Kidney epithelial cell (primary cell): ENCODE measurements at places on chromosomes 6 and 20. TPM values are rescaled to one million over a fixed set of nuclear protein-coding genes. Genes with fewer than 3 reads are reported as not detected.

CHRNA4 gene
- total RNA-seq: not detected in 2 replicates

DNA sequence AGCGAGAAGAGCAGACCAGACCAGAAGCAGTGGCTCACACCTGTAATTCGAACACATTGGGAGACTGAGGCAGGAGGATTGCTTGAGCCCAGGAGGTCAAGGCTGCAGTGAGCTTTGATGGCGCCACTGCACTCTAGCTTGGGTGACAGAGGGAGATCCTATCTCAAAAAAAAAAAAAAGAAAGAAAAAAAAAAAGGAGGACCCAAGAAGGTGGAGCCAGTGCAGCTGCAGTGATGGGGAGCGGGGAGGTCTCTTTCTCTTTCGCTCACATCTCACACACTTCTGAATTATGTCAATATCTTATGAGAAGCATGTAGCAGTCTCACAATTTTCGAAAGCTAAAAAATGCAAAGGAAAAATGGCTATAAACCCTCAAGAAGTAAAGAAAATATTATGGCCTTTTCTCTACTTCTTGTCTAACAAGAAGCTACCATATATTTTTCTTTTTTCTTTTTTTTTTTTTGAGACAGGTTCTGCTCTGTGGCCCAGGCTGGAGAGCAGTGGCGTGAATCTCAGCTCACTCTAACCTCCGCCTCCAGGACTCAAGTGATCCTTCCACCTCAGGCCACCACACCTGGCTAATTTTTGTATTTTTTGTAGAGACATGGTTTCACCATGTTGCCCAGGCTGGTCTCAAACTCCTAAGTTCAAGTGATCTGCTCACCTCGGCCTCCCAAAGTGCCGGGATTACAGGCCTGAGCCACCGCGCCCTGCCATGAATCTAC is 3.8 kb upstream of the SPO11 start:
- DNase-seq: no peak

DNA sequence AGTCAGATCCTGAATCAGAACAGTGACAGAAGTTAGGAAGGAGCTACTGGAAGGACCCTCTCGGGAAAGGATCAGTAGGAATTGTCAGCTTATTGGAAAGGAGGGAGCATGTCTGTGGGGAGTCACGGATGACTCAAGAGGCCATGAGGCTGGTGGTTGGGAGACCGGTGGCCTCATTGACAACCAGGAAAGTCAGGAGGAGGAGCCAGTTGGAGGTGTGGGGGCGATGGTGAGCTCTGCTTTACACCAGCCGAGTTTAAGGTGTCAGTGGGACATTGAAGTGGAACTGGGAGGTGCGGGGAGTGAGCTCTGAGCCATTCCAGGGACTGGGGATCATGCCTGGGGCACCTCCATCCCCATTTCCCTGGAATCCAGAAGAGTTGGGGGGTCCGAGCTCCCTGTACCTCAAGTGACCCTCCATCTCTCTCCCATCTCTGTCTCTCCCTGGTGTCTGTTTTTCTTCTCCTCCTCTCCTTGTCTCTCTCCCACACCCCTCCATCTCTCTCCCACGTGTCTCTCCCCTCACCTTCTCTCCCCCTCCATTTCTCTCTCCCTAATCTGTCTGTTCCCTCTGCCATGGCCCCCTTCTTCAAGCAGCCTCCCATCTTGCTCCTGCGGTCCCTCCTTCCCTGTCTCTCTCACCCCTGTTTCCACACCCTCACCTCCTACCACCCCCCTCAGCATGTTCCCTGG is 14.3 kb upstream of the ZBTB9 start:
- no peak for DNase-seq

SYCP2L gene
- total RNA-seq: 0.71 and 2.5 TPM in 2 replicates

DNA sequence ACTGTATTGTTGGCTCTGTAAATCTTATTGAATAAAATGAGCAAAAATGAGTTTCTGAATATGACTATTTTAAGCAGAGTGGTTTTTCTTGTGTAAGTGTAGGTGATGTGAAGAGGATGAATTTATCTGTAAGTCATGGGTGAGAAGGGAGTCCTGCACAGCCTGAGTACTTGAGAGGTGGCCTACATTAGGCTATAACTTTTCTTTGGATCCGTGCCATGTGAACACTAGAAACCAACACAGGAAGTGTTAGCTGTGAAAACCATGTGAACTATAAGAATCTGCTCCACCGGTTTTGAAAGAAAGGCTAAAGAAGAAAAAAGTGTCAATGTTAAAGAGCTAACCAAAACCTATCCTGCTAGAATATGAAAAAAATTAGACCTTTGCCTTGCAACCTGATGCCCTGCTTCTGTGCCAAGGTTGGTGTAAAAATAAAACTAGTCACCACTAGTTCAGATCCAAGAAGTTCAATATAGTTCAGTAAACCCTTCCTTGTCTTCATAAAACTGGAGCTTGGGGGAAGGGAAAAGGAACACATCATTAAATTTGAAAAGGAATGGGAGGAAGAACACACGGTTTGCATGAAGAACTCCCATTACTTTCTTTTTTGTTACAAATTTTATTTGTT is 21.3 kb downstream of the PLCB1 start:
- no peak for DNase-seq

- no peak for DNase-seq
These were observed 52.1 kb upstream of the RNF182 start for GRCh38 chr6:13872681-13873080.

NKAIN4 gene
- 65.4 and 107 TPM in 2 replicates for total RNA-seq

- DNase-seq: no peak
These were observed 37.4 kb downstream of the VEGFA start for GRCh38 chr6:43807228-43808061.

DNA sequence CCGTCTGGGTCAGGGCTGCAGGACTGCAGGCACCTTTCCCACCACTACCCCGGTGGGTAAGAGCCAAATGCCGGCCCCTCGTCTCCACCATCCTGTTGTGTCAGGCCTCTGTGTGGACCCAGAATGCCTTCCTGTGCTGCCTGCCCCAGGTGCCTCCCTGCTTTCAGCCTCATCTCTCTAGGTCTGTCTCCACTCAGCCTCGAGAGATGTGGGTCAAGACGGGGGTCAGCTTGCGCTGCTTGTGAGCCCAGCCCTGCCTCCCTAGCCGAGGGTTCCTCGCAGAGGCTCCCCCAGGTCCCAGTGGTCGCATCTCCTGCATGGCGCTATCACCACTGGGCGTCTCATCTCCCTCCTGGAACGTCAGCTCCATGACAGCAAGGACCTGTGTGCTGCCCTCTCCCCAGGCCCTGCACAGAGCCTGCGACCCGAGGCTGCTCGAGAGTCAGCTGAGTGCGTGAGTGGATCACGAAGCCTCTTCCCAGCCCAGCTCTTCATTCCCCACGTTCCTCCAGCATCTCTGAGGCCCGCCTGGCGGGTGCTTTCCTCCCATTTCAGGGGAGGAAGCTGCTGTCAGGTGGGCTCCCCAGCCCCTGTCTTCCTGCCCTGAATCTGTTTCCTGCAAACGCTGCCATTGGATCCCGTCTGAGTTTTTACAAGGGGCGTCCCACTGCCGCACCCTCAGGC is 38.7 kb upstream of the ZBP1 start:
- DNase-seq: no peak

DNA sequence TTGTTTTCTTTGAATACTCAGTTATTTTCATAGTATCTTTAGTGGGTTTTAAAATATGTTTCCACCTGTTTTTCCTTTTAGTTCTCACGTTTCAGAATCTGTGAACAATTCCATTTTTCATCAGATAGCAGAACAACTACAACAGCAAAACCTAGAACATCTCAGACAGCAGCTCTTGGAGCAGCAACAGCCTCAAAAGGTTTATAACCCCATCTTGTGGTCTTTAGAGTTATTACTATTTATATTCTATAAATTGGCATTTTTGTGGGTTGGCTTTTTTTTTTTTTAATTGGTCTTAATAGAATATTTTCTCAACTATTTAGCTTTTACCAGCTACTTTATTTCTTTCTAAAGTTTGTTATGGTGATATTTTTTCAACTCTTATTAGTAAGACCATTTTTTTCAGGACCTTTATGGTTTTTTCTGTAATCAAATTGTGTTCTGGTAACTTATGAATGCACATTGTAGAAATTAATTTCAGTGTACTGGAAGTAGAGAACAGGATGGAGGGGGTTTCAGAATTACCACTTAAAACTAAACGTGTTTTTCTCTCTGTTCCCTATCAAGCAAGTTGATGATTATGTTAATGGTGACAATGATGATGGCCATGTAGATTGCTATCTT is 72.2 kb downstream of the SCAF8 start:
- DNase-seq: no peak

GRCh38 chr6:26022132-26022472 is 59.5 kb downstream of the TRIM38 start:
- no peak for DNase-seq

RUNX2 gene
- 9.2 and 11.0 TPM in 2 replicates for total RNA-seq

TRIM15 gene
- total RNA-seq: not detected in 2 replicates

- no peak for DNase-seq
These were observed 563.5 kb upstream of the AGPAT4 start for GRCh38 chr6:161837449-161837735.

DNA sequence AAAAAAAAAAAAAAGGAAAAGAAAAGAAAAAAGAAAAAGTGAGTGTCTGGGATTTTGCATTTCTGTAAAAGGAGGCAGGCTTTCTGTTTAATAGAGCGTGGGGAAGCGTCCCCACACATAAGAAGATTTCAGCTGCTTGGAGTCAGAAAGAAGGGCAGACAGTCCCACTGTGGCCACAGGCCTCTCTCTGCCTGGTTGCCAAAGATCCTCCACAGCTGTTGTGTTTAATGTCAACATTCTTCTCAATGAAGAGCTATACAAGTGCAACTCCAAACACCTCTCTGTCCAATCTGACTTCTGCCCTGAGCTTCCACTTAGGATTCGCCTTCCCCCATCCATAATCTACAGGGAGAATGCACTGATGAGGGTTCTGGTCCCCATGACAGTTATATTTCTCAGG is 64.3 kb upstream of the MLN start:
- DNase-seq: no peak

DNA sequence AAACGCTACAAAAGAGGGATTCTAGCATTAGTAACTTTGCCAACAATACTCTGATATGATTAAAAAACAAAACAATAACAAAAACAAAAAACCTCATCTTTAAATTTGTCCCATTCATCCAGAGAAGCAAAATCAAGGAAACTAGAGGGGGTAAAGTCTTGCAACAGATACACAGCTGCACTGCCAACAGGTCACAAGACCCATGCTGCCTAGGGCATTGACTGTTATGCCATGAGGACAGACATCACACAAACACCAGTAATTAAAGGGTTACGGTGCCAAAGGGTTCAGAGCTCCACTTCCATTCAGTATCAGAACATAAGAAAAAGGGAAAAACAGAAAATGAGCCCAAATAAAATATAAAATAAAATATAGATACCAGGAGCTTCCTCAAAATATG is 1.6 kb downstream of the TBC1D20 start:
- DNase-seq: no peak

ADGRF4 gene
- total RNA-seq: 5.5 and 7.7 TPM in 2 replicates

UBD gene
- 7.3 and 9.4 TPM in 2 replicates for total RNA-seq

MEI4 gene
- total RNA-seq: 0.21 TPM in 1 of 2 replicates, not detected in the other

PDE10A gene
- total RNA-seq: 13.0 and 13.3 TPM in 2 replicates

DNA sequence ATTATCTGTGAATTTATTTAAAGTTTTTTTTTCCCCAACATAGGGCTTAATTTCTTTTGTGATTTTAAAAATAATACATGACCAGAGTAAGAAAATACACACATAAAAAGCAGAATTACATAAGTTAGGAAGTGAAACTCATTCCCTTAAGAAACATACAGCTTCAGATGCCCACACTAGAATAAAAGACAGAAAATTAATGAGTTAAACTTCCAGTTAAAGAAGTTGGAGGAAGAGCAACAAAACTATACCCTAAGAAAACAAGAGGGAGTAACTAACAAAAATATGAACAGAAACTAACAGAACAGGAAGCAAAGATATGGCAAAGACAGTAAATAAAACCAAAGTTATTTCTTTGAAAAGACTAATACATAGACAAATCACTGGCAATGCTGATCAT is 107.6 kb upstream of the CEP85L start:
- no peak for DNase-seq

TRAPPC3L gene
- total RNA-seq: not detected in 2 replicates

VSTM2L gene
- total RNA-seq: 0.46 and 1.6 TPM in 2 replicates
